ENCODE measurements at places on chromosomes 6 and 20. TPM values are rescaled to one million over a fixed set of nuclear protein-coding genes. Genes with fewer than 3 reads are reported as not detected.

Gene TRDN
- total RNA-seq = not detected

Gene TUBB2B
- 5.1 TPM for total RNA-seq

Gene L3MBTL3
- 5.6 TPM for total RNA-seq

Gene PSMB1
- total RNA-seq = 227 TPM

Gene REV3L
- 127 TPM for total RNA-seq

Gene ACSS1
- 3.9 TPM for total RNA-seq

Gene NMBR
- total RNA-seq = under 0.01 TPM

Gene PTGIS
- total RNA-seq = 79.1 TPM

Gene SERINC3
- total RNA-seq = 120 TPM

Gene EXOC2
- total RNA-seq = 41.6 TPM

Gene C6orf118
- total RNA-seq = not detected

DNA sequence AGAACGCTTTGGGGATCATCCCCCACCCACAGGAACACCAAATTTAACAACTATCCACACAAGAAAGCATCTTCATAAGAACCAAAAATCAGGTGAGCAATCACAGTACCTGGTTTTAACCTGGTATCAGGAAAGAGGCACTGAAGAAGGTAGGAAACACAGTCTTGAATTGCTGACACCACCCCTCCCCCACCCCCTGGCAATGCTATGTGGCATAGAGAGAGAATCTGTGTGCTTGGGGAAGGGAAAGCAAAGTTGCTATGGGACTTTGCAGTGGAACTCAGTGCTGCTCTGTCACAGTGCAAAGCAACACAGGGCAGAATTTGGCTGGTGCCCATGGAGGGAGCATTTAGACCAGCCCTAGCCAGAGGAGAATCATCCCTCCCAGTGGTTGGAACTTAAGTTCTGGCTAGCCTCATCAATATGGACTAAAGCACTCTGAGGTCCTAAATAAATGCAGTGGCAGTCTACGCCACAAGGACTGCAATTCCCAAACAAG lies 565.5 kb downstream of the EPM2A start:
- DNase-seq = no peak
- H3K27ac ChIP-seq = no peak overlapping the region
- no peak overlapping the region for H3K4me3 ChIP-seq
- no peaks in the 10 kb centered on the region for H3K36me3 ChIP-seq
- no peaks in the 10 kb centered on the region for H3K27me3 ChIP-seq

DNA sequence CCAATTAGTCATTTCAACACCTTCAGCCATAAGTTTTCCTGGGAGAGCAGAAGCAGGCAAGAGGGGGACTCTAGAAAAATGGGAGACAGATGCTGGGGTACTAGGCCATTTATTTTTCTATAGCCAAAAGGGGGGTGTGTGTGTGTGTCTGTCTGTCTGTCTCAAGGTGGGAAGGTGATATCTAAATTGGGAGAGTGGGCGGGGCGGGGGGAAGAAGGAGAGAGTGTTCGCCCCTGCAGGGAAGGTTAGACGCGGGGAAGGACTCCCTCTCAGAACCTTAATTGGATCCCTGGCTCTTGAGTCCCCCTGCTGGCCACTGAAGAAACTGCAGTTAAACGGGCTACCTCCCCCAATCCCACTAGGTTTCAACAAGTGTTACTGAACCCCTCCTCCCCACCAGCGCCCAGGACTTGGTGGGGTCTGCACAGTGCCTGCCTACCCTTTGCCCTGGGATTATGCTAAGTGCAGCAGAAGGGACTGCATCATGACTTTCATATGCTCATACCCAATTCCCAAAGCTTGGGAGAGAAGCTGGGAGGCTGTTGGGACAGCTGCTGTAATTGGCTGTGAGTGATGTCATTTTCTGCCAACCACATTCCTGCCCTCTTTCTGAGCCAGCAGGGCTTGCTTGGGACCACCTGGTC lies 45.8 kb downstream of the FOXP4 start:
- H3K27ac ChIP-seq = no peak overlapping the region
- H3K27me3 ChIP-seq = no peaks in the 10 kb centered on the region
- H3K4me3 ChIP-seq = no peak overlapping the region

DNA sequence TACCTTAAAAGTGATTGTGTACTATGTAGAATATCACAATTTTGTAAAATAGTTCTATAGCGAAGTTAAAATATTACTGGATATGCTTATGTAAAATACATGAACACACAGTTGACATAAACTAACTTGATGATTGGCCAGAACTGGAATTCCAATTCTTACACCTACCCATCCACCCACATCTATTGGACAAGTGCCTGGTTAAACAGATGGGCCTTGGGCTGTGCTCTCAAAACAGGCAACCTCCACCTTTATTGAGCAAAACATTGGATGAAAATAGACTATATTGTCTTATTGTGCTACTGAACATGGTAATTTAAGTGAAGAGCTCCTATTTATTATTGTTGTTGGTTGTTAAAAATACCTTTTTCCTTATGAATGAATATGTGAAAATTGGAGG lies 154.0 kb upstream of the FLRT3 start:
- DNase-seq = no peak
- no peaks in the 10 kb centered on the region for H3K36me3 ChIP-seq
- H3K4me3 ChIP-seq = no peak overlapping the region
- no peak overlapping the region for H3K27ac ChIP-seq

GRCh38 chr6:83097204-83097603 lies 29.7 kb downstream of the DOP1A start:
- H3K36me3 ChIP-seq = no peaks in the 10 kb centered on the region
- no peak overlapping the region for H3K27ac ChIP-seq
- DNase-seq = peak; percentile 72
- H3K27me3 ChIP-seq = no peaks in the 10 kb centered on the region
- H3K4me3 ChIP-seq = no peak overlapping the region

GRCh38 chr6:26366504-26366903 lies 1.5 kb downstream of the BTN3A2 start:
- no peaks in the 10 kb centered on the region for H3K27me3 ChIP-seq
- no peaks in the 10 kb centered on the region for H3K36me3 ChIP-seq
- H3K4me1 ChIP-seq = peaks cover 5% of the 10 kb centered on the region
- no peak overlapping the region for H3K4me3 ChIP-seq

- H3K27ac ChIP-seq = no peak overlapping the region
- H3K4me1 ChIP-seq = no peaks in the 10 kb centered on the region
- no peaks in the 10 kb centered on the region for H3K27me3 ChIP-seq
- peak; percentile 75 for DNase-seq
- no peaks in the 10 kb centered on the region for H3K36me3 ChIP-seq
Observed at GRCh38 chr20:55160037-55160436, 684.6 kb downstream of the DOK5 start.

GRCh38 chr6:134534708-134535149 lies 216.8 kb upstream of the SGK1 start:
- no peak overlapping the region for H3K4me3 ChIP-seq
- H3K27ac ChIP-seq = no peak overlapping the region
- no peaks in the 10 kb centered on the region for H3K4me1 ChIP-seq
- peak; percentile 77 for DNase-seq

DNA sequence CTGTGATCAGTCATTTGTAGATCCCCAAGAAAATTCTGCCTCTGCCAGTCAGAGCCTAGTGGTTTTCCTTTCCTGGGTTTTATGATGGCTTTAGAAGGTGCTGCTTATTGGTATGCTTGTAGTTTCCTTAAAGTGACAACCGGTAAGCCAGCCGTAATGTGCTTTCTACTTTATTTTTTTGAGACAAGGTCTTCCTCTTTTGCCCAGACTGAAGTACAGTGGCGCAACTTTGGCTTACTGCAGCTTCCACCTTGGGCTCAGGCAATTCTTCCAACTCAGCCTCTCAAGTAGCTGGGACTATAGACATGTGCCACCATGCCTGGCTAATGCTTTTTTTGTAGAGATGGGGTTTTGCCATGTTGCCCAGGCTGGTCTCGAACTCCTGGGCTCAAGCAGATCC lies 23.5 kb downstream of the MCM8 start:
- H3K4me3 ChIP-seq = no peak overlapping the region
- no peak for DNase-seq
- H3K27ac ChIP-seq = no peak overlapping the region
- no peaks in the 10 kb centered on the region for H3K36me3 ChIP-seq

- no peak overlapping the region for H3K27ac ChIP-seq
- no peak overlapping the region for H3K4me3 ChIP-seq
- DNase-seq = no peak
- no peaks in the 10 kb centered on the region for H3K4me1 ChIP-seq
- no peaks in the 10 kb centered on the region for H3K27me3 ChIP-seq
- H3K36me3 ChIP-seq = no peaks in the 10 kb centered on the region
Observed at GRCh38 chr20:59873409-59873808, 60.0 kb downstream of the SYCP2 start.

DNA sequence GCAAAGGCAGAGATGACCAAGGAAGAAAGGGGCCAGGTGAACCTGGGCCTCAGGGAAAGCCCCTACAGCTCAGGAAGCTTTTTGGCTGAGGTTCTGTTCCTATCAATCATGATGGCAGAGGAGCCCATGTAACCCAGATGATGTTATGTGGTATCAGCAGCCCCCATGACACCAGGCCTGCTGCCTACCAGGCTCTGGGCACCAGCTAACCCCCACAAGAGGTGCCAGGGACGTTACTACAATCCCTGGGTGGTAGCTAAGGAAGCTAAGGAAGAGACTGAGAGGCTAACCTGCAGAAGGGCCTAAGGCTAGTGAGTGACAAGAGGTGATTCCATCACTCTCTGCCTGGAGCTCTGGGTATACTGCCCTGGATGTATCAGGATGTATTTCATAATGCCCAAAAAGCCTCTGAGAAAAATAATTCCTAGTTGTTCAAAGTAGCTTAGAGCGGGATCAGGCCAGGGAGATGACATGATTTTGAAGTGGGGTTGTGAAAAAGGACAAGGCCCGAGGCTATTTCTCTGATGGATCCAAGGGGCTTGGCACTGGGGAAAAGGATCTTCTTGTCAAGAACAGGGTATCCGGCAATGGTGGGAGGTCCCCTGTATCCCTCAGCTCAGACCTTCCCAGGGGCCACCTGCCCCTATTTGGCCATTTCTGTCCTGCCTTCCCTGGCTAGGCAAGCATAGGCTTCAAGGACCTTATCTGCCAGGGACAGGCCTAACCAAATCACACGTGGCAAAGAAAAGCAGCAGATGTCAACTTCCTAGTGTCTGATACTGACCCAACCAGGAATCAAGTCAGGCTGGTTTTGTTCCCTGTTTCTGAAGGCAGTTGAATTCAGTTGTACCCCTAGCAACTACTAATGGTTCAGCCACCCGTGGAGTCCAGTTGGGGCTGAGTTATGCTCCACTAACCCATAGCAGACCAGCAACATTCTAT lies 41.3 kb downstream of the PANK2 start:
- DNase-seq = no peak
- peaks cover 28% of the 10 kb centered on the region for H3K4me1 ChIP-seq
- no peaks in the 10 kb centered on the region for H3K27me3 ChIP-seq
- peaks cover 5% of the 10 kb centered on the region for H3K36me3 ChIP-seq
- no peak overlapping the region for H3K27ac ChIP-seq
- H3K4me3 ChIP-seq = no peak overlapping the region

- no peak for DNase-seq
- H3K27me3 ChIP-seq = peaks cover 29% of the 10 kb centered on the region
- no peaks in the 10 kb centered on the region for H3K4me1 ChIP-seq
- no peak overlapping the region for H3K27ac ChIP-seq
Observed at GRCh38 chr20:58851221-58851968, 693 bp upstream of the GNAS-AS1 start.

GRCh38 chr6:99402448-99402847 lies 8.5 kb upstream of the COQ3 start:
- no peak for DNase-seq
- H3K4me1 ChIP-seq = no peaks in the 10 kb centered on the region
- no peak overlapping the region for H3K4me3 ChIP-seq
- no peaks in the 10 kb centered on the region for H3K27me3 ChIP-seq
- no peak overlapping the region for H3K27ac ChIP-seq

DNA sequence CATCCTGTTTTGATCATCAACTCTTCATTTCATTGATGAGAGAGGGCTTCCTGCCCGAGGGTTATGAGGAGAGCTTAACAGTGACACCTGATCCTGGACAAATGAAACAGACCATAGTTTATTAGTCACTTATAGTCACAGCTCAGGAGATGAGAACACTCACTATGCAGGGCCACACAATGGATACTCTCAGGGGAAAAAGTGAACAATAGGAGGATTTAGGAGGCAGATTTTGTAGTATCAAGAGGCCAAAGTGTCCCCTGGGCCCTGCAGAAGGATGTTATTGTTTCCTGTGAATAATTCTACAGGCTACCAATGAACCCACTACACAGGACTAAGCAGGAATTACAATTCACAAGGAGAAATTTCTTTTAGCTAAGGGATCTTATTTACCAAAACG lies 772.8 kb upstream of the MAN1A1 start:
- no peaks in the 10 kb centered on the region for H3K27me3 ChIP-seq
- H3K27ac ChIP-seq = no peak overlapping the region
- DNase-seq = no peak
- H3K4me1 ChIP-seq = no peaks in the 10 kb centered on the region
- no peaks in the 10 kb centered on the region for H3K36me3 ChIP-seq
- no peak overlapping the region for H3K4me3 ChIP-seq

DNA sequence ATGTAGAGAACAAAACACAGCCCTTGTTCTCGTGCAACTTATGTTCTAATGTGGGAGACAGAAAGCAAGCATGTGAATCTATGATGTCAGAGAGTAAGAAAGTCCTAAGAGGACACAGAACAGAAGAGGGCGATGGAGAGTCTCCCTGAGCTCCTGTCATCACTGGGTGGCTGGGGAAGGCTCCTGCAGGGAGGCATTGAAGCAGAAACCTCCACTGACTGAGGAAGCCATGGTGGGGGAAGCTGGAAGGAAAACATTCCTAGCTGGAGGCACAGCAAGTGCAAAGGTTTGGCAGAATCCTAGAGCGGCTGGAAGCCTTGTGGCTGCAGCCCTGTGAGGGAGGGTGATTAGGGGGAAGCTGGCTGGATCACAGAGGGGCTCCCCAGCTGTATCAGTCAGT lies 248.0 kb downstream of the CDH26 start:
- H3K27ac ChIP-seq = no peak overlapping the region
- peak; percentile 35 for DNase-seq
- no peaks in the 10 kb centered on the region for H3K27me3 ChIP-seq
- no peaks in the 10 kb centered on the region for H3K4me1 ChIP-seq

DNA sequence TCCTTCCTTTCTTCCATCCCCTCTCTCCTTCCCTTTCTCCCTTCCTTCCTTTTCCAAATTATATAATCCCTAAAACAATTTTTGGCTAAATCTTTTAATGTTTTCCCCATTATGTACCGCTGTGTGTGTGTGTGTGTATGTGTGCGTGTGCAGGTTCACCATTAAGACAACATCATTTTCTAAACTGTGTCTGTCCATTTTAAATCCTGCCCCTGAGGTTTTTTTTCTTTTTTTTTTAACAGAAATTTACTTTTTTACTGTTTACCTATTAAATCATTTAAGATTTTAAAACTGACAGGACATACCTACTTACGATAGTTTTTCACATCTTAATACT lies 366.3 kb upstream of the EPHA7 start:
- no peaks in the 10 kb centered on the region for H3K36me3 ChIP-seq
- no peak overlapping the region for H3K4me3 ChIP-seq
- H3K27me3 ChIP-seq = no peaks in the 10 kb centered on the region

GRCh38 chr6:20696676-20697075 lies 162.4 kb downstream of the CDKAL1 start:
- no peaks in the 10 kb centered on the region for H3K36me3 ChIP-seq
- no peak overlapping the region for H3K4me3 ChIP-seq
- H3K27ac ChIP-seq = no peak overlapping the region
- no peaks in the 10 kb centered on the region for H3K4me1 ChIP-seq
- DNase-seq = peak; percentile 91

GRCh38 chr6:43013097-43013842 lies 476 bp downstream of the MEA1 start:
- H3K27ac ChIP-seq = peak overlapping the region; percentile 70
- peak overlapping the region; percentile 78 for H3K4me3 ChIP-seq
- H3K36me3 ChIP-seq = peaks cover 36% of the 10 kb centered on the region
- DNase-seq = peak; percentile 18

- H3K27me3 ChIP-seq = peaks cover 18% of the 10 kb centered on the region
- no peaks in the 10 kb centered on the region for H3K4me1 ChIP-seq
- no peak overlapping the region for H3K4me3 ChIP-seq
Observed at GRCh38 chr6:170286934-170287265, 4.0 kb downstream of the DLL1 start.
